ENCODE measurements at places on chromosomes 13 and 19. TPM values are rescaled to one million over a fixed set of nuclear protein-coding genes. Genes with fewer than 3 reads are reported as not detected.

ZNF761 gene
- total RNA-seq, result 3.5 TPM

RGCC gene
- total RNA-seq, result 48.6 TPM

GRCh38 chr13:33388286-33388998 lies 102.9 kb upstream of the STARD13 start:
- H3K27ac ChIP-seq, result no peak overlapping the region
- H3K36me3 ChIP-seq, result no peaks in the 10 kb centered on the region
- no peak overlapping the region for H3K4me3 ChIP-seq
- no peaks in the 10 kb centered on the region for H3K4me1 ChIP-seq
- DNase-seq, result no peak

DNA sequence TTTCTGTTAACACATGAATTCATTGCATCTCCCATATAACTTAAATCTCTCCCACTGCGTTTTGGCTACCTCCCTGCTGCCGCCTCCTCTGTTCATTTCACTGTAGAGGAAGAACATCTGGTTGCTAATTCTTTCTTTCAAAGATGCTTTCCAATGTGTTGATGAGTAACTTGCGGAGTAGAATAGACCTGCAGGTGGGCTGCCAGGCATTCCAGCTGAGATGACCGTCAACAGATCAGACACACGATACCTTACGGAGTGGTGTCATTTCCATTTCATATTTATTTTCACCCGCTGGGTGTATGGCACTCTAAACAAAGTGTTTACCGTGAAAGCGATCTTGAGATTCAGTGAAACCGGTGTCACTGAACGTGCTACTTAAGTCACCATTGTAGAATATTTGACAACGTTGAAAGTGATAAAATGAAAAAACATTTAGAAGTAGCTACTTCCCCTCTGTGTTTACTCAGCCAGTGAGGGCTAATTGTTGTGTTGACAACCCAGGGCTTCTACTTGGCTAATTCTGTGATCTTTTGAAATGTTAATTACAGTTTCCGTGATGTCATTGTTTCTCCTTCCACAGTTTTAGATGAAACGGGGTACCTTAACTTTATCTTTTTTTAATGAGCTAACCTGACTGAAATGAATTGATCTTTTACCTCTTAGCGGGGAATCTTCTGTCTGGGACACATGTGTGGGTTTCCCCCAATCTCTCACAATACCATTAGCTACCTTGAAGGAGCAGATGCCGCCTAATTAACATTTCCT lies 228.5 kb upstream of the ARGLU1 start:
- H3K27me3 ChIP-seq, result no peaks in the 10 kb centered on the region
- peaks cover 5% of the 10 kb centered on the region for H3K4me1 ChIP-seq
- H3K4me3 ChIP-seq, result no peak overlapping the region
- H3K27ac ChIP-seq, result no peak overlapping the region

- no peak overlapping the region for H3K27ac ChIP-seq
- H3K4me1 ChIP-seq, result no peaks in the 10 kb centered on the region
- no peaks in the 10 kb centered on the region for H3K27me3 ChIP-seq
Observed at GRCh38 chr19:6963937-6964336, 57.3 kb downstream of the MBD3L2B start.

DNA sequence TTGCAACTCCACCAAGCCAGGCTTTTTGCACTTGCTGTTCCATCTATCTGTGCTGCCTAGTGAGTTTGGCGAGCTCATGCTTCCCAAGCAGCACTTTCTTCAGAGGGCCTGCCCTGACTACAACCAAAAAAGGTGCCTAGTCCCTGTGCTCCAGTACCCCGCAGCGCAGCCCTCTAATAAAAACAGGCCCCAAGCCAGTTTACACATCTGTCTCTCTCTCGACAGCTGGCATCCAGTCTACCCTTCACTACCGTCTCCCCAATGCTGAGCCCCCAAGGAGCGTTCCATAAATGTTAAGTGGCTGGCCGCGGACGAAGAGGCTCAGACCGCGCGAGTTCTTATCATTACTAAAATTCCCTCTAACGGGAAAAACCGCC lies 512 bp downstream of the MED4 start:
- H3K36me3 ChIP-seq, result no peaks in the 10 kb centered on the region
- no peaks in the 10 kb centered on the region for H3K27me3 ChIP-seq
- peak overlapping the region; percentile 95 for H3K27ac ChIP-seq
- peak overlapping the region; percentile 79 for H3K4me3 ChIP-seq
- H3K4me1 ChIP-seq, result peaks cover 17% of the 10 kb centered on the region

DNA sequence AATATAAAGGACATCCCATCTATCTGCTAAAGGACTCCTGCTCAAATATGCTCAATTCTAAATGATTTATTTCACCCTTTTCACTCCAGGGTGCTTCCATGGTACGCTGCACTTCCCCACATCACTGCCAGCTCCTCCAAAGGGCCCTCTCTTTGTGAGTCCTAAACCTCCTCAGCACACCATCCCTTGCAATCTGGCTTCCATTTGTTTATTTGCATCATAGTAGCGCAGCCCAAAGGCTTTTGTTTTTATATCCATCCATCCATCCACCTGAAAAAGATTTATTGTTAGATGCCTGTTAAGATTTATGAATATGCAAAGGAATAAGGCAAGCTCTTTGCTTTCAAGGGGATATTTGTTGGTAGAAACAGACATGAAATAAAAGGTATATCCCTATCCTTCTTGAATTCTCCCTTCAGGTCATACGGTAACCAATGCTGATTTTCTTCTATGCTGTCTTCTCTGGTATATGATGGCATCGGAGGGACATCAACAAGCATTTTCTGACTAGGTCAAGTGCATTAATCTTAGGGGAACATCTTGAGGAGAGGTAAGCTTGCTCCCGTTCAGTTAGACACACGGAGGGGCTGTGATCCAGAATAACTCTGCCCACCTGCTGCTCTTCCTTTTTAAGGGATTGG lies 397.6 kb downstream of the LIG4 start:
- no peaks in the 10 kb centered on the region for H3K27me3 ChIP-seq
- H3K4me1 ChIP-seq, result no peaks in the 10 kb centered on the region
- no peak for DNase-seq
- H3K4me3 ChIP-seq, result no peak overlapping the region
- no peak overlapping the region for H3K27ac ChIP-seq

GRCh38 chr13:33717775-33718174 lies 100.2 kb upstream of the RFC3 start:
- H3K4me1 ChIP-seq, result peaks cover 14% of the 10 kb centered on the region
- H3K4me3 ChIP-seq, result no peak overlapping the region

DNA sequence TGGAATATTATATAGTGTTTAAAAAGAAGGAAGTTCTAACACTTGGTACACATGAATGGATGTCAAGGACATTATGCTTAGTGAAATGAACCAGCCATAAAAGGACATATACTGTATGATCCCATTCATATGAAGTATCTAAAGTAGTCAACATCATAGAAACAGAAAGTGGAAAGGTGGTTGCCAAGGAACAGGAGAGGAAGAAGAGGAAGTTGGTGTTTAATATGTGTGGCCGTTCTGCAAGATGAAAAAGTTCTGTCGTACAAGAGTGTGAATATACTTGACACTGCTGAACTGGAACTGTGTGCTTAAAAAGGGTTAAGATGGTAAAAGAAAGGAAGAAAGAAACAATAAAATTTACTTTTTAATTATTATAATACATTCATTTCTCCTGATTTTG lies 33.1 kb upstream of the C1QTNF9 start:
- no peak overlapping the region for H3K27ac ChIP-seq
- no peak for DNase-seq
- H3K36me3 ChIP-seq, result no peaks in the 10 kb centered on the region
- no peak overlapping the region for H3K4me3 ChIP-seq

- DNase-seq, result no peak
- peak overlapping the region; percentile 73 for H3K4me3 ChIP-seq
Observed at GRCh38 chr19:54473892-54474372, 836 bp upstream of the CDC42EP5 start.

DNA sequence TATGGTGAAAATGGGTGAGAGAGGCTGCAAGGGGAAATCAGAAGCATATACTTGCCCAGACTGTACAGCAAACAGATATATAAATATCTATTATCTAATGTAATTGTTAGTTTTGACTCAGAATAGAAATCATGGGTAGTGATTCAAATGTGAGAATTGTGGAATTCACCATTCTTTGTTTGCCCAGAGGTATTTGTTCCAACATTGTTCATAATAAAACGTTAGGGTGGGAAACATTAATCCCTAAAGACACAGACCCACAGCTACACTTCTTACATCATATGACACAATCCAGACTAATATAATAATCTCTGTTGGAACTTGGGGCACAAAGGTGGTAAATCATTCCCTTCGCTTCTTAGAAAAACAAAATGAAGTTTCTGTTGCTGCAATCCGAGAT lies 646.5 kb upstream of the SLITRK6 start:
- no peak for DNase-seq
- no peak overlapping the region for H3K27ac ChIP-seq
- no peak overlapping the region for H3K4me3 ChIP-seq
- H3K27me3 ChIP-seq, result no peaks in the 10 kb centered on the region
- no peaks in the 10 kb centered on the region for H3K36me3 ChIP-seq
- H3K4me1 ChIP-seq, result no peaks in the 10 kb centered on the region

DNA sequence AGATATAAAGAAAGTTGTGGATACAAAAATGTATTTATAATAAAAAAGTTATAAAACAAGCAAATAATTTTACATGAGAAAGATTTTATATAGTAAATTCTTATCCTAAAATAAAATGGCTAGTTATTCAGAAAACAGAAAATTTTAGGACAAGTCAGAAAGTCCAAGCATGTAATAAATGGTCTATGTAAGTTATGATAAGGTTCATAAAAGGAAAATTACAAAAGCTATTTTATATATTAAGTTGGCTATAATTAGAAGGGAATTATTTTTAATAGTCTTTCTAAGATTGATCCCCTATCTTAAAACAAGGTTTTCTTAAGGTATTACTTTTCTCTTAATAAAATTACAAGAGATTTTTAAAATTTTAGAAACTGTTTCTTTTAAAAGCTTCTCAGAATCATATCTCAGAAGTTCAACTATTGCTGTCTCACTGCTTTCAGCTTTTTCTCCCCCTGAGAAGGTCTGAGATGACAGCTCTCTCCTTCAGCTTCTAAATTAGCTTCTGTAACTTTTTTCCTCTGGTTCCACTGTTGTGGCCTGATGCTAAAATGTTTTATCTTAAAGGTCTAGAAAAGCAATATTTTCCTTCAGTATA lies 8.7 kb downstream of the CCDC169 start:
- no peak overlapping the region for H3K4me3 ChIP-seq
- no peaks in the 10 kb centered on the region for H3K36me3 ChIP-seq
- H3K4me1 ChIP-seq, result no peaks in the 10 kb centered on the region
- H3K27me3 ChIP-seq, result no peaks in the 10 kb centered on the region

GRCh38 chr13:87736849-87737385 lies 65.7 kb downstream of the SLITRK5 start:
- no peaks in the 10 kb centered on the region for H3K36me3 ChIP-seq
- H3K4me1 ChIP-seq, result no peaks in the 10 kb centered on the region
- no peak overlapping the region for H3K27ac ChIP-seq
- no peaks in the 10 kb centered on the region for H3K27me3 ChIP-seq
- no peak overlapping the region for H3K4me3 ChIP-seq
- no peak for DNase-seq

- no peak overlapping the region for H3K4me3 ChIP-seq
- no peaks in the 10 kb centered on the region for H3K27me3 ChIP-seq
- H3K36me3 ChIP-seq, result no peaks in the 10 kb centered on the region
- no peak overlapping the region for H3K27ac ChIP-seq
Observed at GRCh38 chr19:13460045-13460444, 46.2 kb downstream of the CACNA1A start.

- no peak for DNase-seq
- H3K4me3 ChIP-seq, result no peak overlapping the region
- no peaks in the 10 kb centered on the region for H3K4me1 ChIP-seq
- H3K27ac ChIP-seq, result no peak overlapping the region
- no peaks in the 10 kb centered on the region for H3K27me3 ChIP-seq
Observed at GRCh38 chr13:91596842-91597241, 198.4 kb downstream of the GPC5 start.

DNA sequence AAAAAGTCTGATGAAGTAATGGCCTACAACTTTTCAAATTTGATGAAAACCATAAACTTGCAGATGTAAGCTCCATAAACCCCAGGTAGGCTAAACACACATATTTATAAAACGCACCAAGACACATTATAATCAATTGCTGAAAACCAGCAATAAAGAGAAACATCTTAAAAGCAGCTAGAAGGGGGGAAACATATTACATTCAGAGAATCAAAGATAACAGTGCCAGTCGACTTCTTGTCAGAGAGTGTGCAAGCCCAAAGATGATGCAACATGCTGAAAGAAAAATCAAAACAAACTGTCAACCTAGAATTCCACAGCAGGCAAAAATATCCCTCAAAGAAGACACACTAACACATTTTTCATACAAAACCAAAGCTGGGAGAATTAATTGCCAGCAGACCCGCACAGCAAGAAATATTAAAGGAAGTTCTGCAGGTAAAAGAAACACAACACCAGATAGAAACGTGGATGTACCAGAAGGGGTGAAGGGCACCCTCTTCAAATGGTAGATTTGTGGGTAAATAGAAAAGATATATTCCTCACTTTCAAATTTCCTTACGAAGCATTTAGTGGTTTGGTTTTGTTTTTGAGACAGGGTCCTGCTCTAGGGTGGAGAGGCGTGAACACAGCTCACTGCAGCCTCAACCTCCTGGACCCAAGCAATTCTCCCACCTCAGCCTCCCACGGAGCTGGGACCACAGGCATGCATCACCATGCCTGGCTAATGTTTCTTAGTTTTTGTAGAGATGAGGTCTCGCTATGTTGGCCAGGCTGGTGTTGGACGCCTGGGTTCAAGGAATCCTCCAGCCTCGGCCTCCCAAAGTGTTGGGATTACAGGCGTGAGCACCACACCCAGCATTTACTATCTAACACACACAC lies 16.5 kb upstream of the ATP1A3 start:
- H3K4me1 ChIP-seq, result no peaks in the 10 kb centered on the region
- no peaks in the 10 kb centered on the region for H3K36me3 ChIP-seq
- no peak overlapping the region for H3K4me3 ChIP-seq
- DNase-seq, result no peak

DNA sequence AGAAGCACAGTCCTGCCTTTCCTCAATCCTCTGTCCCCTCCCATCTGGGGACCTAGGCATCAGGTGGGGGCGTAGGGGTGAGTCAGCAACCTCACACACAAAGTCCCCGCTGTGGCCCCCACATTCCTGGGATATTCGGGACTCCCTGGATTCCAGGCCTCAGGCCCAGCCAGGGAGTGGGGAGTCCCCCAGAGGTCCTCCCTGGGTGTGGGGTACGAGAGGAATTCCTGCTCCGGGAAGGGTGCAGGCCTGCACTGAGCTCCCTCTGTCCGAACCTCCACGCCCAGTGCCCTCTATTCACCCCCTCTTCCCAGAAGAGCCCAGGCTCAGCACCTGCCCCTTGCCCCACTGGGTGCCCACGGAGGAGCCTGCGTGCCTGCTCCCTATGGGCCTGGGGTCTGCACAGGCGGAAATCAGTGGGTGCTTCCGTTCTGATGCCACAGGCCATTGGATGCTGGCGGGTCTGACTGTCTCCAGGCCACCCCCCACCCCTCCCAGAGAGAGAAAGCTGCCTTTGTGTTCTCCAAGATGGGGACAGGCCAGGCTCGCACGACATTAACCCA lies 3.4 kb downstream of the CADM4 start:
- no peaks in the 10 kb centered on the region for H3K27me3 ChIP-seq
- no peaks in the 10 kb centered on the region for H3K36me3 ChIP-seq
- DNase-seq, result no peak
- H3K4me3 ChIP-seq, result no peak overlapping the region
- peaks cover 8% of the 10 kb centered on the region for H3K4me1 ChIP-seq

Measured in heart left ventricle (tissue), 16 donors.